ENCODE measurements at places on chromosomes 5 and 9.

- peak; percentile 4 for DNase-seq
Observed at GRCh38 chr9:109520475-109521132, 22.5 kb upstream of the PTPN3 start.

GRCh38 chr5:87302061-87302460, 34.4 kb downstream of the RASA1 start:
- peak; percentile 17 for DNase-seq

DNA sequence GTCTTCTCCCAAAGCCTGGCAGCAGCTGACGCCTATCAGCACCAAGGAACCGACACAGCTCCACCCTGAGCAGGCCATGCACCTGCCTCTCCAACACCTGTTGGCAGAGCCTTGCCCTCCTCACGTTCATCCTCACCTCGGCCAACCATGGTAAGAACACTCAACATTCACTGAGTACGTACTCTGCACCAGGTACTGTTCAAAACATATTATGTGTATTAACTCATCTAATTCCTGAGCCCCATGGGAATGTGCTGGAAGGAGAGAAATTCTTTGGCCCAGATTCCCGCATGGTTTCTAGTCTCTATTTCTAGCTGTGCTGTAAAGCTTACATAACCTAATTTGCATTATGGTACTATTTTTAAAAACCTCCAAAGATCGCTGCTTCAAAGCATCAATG, 86.1 kb downstream of the GPR21 start:
- no peak for DNase-seq

DNA sequence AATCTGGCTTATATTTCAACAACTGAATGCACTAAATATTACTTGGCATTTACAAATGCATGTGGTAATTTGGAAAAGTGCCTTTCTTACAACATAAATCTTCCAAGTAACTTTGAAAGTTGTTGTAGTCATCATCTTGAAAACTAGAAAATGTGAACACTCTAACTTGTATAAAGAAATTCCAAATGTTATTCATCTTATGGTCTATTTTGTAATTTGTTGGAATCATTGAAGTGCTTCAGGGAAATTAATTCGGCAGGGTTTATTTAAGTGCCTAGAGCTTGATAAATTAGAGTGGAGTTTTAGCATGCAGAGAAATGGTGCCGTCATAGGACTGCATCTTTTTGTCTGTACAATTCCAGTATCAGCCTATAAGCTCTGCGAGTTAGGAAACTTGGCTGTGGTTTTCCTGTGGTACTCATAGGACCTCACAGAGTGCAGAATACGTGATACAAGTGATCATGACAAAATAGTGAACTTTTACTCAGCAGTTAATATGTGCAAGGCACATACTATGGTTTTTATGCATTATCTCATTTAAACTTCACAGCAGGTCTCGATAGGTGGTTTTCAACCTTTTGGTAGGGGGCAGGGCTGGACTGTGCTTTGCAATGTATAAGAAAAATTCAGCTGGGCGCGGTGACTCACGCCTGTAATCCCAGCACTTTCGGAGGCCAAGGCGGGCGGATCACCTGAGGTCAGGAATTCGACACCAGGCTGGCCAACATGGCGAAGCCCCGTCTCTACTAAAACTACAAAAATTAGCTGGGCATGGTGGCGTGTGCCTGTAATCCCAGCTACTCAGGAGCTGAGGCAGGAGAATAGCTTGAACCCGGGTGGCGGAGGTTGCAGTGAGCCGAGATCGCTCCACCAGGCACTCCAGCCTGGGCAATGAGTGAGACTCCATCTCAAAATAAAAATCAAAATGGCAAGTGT, 79.6 kb downstream of the RAI14 start:
- peak; percentile 41 for DNase-seq

- DNase-seq = no peak
Observed at GRCh38 chr5:1034421-1034905, 25.9 kb downstream of the NKD2 start.

- DNase-seq = no peak
Observed at GRCh38 chr5:126926187-126926586, 104.2 kb downstream of the MARCHF3 start.

DNA sequence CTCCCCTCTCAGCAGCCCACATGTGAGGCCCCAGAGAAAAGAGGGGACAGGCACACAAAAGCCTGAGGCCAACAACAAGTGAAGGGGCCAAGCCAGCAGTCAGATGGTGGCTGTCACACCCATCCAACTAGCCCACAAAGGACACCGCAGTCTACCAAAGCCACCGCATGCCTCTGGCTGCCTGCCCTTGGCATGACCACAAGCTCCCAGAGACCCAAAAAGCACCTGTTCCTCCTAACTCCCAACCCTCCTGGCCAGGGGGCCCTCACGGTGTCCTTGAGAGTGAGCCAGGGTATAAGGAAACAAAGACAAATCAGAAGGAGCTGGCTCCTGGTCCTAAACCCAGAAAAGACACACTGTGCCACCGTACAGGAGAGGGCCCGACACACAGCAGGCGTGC, 77.8 kb upstream of the LRRTM2 start:
- no peak for DNase-seq

GRCh38 chr5:141094481-141095262, at the start of gene PCDHB2:
Gene PCDHB2 (plus strand): TSS chr5:141094615. CDS start chr5:141094791, 176 bp downstream.
- no peak for DNase-seq

- no peak for DNase-seq
Observed at GRCh38 chr5:177049285-177049684, 26.8 kb downstream of the ZNF346 start.

- DNase-seq = no peak
Observed at GRCh38 chr9:72362118-72362531, 2.9 kb downstream of the ZFAND5 start.

DNA sequence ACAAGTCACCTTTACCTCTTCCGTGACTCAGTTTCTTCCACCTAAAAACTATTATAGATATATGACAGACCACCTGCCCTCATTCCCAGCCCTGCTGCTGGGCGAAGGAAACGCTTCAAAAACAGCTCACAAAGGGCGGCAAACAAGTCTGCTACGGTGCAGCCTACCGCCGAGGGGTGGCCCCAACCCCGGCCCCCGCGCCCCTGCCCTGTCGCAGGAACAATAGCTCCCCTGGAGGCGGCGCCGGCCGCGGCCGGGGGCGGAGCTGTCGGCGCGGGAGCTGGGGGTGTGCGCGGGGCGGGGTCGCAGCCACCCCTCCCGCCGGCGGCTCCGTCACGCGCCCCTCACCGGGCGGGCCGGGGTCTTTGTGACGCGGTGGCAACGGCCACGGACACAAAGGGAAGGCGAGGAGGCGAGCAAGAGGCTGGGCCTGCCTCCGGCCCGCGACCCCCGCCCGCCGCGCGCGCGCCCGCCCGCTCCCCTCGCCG, at the start of gene TMEFF1:
Gene TMEFF1, plus strand, starts transcription at position 362 of the 488 bp plus-strand sequence. CDS start 396 bp downstream, outside the sequence.
- DNase-seq = no peak

GRCh38 chr5:67299231-67299735, 102.7 kb upstream of the CD180 start:
- no peak for DNase-seq

- no peak for DNase-seq
Observed at GRCh38 chr5:33240558-33240957, 200.2 kb upstream of the TARS1 start.

GRCh38 chr9:93576258-93577077, at the start of gene PHF2:
Gene PHF2 (plus strand): TSS chr9:93576584. CDS start chr9:93576774, 190 bp downstream.
- DNase-seq = no peak

GRCh38 chr5:111461934-111462333, 50.4 kb downstream of the STARD4 start:
- DNase-seq = no peak

DNA sequence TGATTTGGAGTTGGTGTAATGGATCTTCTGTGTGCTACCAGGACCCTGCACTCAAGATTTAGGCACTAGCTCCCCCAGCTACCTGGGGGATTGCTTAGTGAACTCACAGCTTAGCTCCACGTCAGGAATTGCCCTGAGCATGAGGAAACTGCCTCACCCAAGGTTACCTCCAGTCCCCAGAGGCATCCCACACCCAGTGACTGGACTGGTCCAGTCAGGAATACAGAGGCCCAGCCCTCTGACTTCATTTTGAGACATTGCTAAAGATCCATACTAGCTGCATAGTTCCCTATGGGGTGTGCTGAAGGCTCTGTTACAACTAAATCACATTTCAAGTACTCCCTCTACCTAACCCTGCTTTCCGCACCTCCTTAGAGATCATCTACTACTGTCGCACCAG, 364.7 kb downstream of the EFNA5 start:
- no peak for DNase-seq

- no peak for DNase-seq
Observed at GRCh38 chr9:90009447-90009846, 404.6 kb downstream of the GADD45G start.

GRCh38 chr9:109906766-109907382, 126.9 kb downstream of the PALM2AKAP2 start:
- no peak for DNase-seq

DNA sequence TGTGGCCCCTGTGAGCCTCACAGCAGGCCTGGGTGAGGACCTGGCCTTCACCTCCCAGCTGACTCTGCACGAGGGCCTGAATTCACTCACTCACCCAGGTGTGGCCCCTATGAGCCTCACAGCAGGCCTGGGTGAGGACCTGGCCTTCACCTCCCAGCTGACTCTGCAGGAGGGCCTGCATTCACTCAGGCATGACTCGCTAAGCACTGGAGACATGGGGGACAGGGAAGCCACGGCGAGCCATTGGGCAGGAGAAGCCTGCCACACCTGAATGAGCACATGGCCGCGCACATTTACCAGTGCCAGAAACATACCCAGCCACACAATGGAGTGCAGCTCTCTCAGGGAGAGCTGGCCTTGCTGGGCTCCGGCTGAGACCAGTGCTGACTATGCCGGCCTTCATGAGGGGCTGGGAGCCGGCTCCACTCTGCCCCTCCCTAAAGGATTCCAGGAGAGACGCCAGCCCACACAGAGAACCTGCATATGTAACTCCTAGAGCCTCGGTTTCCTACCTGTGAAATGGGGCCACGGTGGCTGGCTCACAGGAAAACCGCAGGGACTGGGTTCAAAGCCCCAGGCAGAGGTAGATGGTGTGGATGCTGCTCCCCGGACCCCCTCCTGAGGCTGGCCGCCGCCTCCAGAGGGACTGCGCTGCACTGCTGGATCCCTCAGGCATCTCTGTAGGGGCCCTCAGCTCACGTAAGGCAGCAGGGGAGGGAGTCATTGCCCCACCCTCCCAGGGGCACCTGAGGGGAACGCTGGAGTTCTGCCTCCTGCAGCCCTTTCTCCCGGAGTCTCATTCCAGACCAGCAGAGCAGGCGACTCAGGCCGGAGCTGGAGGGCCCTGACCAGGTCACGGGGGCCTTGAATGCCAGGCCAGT, 7.2 kb downstream of the ADAMTS2 start:
- DNase-seq = no peak

DNA sequence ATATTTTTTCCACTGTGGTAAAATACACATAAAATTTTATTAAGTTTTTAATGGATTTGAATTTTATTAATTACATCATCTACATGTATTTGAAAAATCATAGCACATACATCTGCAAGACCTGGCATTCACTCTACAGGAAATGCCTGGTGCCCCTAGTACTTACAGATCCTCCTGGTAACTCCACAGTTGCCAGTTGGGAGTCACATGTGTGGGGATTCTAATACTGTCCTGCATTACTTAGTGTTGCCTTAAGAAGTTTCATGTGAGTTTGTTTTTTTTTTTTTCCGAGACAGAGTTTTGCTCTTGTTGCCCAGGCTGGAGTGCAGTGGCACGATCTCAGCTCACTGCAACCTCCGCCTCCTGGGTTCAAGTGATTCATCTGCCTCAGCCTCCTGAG, 18.1 kb downstream of the KDM3B start:
- DNase-seq = no peak

DNA sequence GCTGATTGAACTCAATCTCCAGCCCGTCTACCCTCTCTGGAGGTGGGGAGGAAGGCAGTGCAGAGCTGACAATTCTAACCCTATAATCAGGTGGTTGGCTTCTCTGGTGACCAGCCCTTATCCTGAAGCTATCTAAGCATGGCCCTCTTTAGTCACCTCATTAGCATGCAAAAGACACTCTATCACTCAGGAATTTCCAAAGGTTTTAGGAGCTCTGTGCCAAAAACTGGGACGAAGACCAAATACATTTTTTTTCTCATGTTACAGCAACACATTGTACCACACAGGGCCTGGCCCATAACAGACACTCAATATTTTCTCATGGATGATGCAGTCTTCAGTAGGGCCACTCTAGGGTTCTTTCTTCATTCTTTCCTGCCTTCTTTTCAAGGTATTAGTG, 118.8 kb upstream of the VLDLR start:
- DNase-seq = peak; percentile 39

- no peak for DNase-seq
Observed at GRCh38 chr9:135251996-135252760, 164.7 kb downstream of the OLFM1 start.

DNA sequence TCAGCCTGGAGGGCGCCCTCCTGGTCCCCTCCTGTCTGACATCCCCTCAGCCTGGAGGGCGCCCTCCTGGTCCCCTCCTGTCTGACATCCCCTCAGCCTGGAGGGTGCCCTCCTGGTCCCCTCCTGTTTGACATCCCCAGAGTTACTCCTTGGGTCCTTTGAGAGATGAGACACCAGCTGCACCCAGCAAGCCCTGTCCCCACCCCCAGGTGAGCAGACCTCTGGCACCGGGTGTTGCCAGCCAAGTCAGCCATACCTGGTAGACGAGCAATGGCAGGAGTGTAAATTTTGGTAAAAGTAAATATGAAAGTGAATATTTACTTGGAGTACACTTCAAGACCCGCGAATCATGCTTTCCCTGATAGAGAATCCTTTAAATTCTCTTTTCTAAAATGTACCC, 25.4 kb downstream of the EXOC3 start:
- no peak for DNase-seq

GRCh38 chr5:55638051-55638450, 74.1 kb downstream of the SLC38A9 start:
- no peak for DNase-seq

DNA sequence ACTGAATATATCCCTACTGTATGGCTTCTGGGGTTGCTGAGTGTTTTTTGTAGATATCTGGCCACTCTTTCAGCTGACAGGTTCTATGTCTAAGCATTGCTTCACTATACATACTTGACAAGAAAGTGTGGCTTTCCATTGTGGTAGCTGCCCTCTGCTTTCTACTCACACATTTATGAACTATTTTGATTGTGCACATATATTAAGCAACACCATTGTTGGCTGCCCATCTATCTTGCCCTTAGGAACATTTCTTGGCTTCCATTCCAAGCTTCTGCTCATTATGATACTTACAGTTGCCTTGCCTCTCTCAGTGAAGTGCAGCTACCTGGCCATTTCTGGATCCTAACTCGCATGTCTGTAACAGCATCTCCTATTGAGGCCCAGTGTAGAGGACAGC, 153.6 kb upstream of the MOCS2 start:
- DNase-seq = no peak

- no peak for DNase-seq
Observed at GRCh38 chr5:95861864-95862561, 39.5 kb upstream of the GLRX start.

- no peak for DNase-seq
Observed at GRCh38 chr5:179795049-179795862, 1.5 kb downstream of the LTC4S start.

GRCh38 chr9:85331626-85332025, 410.1 kb downstream of the AGTPBP1 start:
- DNase-seq = no peak
